ENCODE measurements at places on chromosomes 2 and 18.

DNA sequence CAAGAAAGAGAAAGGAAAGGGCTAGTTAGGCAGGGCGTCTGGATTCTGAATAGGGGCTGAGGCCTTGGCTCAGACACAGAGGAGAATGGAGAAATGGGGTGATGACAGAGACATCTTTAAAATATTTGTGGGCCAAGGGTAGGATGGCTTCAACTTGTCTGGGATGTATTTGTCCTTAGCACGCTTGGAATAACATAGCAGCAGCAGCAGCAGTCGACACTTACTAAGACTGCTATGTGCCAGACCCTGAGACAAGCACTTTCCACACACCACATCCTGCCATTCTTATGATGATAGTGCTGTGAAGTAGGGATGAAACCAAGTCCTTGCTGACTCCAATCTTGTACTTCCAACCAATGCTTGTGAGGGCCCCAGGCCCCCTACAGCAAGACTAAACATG, 2.6 kb downstream of the IL1RL1 start:
- no peak for DNase-seq

GRCh38 chr2:209523867-209524266, 100.0 kb downstream of the MAP2 start:
- DNase-seq, result no peak

DNA sequence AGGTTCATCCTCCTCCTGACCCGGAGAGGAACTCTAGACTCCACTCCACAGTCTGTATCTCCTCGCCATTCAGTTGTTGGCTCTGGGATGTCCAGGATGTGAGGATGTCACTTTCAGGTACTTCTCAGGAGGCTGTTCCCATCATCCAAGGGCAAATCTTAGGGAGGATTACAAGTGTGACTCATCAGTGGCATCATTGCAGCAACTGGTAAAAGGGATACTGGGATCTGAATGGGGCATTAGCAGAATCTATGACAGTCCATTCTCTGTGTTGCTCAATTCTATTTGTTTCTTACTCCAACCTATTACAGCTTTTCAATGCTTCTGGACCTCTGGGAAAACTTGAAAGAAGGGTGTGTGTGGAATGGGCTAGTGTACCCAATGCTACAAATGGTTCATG, 81.5 kb upstream of the FN1 start:
- DNase-seq, result no peak

DNA sequence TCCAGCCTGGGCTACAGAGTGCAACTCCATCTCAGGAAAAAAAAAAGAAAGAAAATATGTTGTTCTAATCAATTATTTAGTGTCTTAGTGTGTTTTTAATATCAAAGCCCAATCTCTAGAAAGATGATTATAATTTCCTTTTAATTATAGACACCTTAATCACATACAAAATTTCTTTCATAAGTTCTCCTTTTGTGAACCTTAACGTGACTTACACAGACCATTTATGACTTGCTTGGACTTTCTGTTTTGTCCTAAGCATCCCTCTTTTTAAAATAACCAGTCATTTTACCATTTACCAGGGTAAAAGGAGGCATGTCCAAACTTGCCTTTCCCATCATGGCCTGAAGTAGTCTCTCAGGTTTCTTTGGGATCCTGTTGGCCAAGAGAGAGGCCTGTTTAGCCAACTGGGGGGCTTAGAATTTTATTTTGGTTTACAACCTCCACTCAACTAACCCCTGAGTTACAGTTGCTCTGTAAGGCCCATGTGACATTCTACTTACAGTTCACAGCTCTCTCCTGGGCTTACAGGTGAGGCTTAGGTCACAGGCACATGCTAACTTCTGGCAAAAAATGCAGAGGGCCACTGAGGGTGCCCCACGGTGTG, 23.9 kb upstream of the GPR155 start:
- DNase-seq, result no peak

- DNase-seq, result no peak
Measured at GRCh38 chr2:37307500-37307899, 17.1 kb downstream of the PRKD3 start.

All from stimulated activated CD8-positive, alpha-beta memory T cell treated with anti-CD3 and anti-CD28 coated beads, Interleukin-12 subunit alpha, Interleukin-12 subunit beta, amount 100 ng/mL, for 4 hours (primary cell).